Stimulated activated CD4-positive, alpha-beta T cell treated with anti-CD3 and anti-CD28 coated beads, Interleukin-15, amount 100 ng/mL, for 1 hour (primary cell): ENCODE measurements at places on chromosomes 2 and 18.

GRCh38 chr2:218824004-218824403, 7.6 kb downstream of the PRKAG3 start:
- DNase-seq = no peak

DNA sequence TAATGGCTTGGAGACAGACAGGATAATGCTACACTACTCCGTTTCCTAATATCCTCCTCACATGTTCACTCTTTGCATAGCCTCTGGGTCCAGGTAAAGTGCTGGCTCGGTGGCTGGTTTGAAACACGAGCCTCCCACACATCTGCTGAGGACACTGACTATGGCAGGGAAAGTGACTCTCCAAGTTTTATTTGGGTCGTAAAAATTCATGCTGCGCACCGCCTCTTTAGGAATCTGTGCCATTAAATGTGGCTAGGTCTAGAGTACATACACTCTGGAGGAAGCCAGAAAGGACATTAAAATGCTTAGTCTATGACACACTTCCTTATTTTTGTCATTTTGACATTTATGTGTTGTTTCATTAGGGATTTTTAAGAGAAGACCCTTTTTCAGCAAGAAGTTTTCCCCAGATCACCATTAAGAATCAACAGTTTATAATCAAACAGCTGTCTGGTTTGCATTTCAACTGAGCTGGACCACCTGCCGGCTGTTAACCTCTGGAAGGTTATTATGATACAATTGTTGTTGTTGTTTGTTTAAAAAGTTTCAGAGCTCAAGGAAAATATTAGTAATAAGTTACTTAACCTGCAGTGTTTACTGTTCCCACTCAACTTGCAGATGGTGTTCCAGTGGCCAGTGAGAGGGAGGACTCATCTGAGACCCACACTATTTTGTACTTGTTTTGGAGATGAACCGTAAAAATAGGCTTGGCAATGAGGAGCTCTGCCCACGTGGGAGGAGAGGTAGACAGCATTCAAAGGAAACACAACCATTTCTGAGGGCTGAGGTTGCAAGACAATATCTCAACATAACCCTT, 443.3 kb upstream of the MEIS1 start:
- no peak for DNase-seq

DNA sequence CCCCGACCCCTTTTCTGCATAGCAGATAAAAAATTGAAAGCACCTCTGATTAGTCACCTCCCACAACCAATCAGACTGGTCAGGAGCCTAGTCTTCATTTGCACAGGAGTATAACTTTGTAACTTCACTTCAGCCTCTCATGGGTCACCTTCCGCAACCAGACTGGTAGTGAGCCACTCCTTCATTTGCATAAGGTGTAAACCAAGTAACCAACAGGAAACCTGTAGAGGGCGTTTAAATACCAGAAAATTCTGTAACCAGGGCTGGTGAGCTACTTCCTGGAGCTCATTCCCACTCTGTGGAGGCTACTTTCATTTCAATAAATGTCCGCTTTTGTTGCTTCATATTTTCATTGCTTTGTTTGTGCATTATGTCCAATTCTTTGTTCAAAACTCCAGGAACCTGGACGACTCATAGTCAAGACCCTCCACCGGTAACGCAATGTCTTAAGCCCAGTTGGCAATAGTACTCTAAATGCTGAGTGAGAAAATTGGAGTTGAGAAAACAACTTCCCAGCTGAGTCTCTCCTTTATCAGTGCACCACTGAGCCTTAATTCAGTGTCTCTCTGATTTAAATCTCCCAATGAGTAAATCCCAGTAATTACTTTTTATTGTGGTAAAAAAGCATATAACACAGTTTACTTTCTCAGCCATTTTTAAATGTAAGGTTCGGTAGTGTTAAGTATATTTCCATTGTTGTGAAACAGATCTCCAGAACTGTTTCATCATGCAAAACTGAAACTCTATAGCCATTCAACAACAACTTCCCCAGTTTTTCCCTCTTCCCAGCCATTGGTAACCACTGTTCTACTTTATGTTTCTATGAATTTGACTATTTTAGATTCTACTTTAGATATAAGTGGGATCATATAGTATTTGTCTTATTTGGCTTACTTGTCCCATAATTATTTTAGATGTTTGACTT, 392.7 kb upstream of the SLC8A1 start:
- DNase-seq = no peak

- no peak for DNase-seq
Measured at GRCh38 chr2:48454504-48454903, 75.5 kb upstream of the STON1 start.
